ELR (cell line): ENCODE measurements at places on chromosomes 16 and 17.

DNA sequence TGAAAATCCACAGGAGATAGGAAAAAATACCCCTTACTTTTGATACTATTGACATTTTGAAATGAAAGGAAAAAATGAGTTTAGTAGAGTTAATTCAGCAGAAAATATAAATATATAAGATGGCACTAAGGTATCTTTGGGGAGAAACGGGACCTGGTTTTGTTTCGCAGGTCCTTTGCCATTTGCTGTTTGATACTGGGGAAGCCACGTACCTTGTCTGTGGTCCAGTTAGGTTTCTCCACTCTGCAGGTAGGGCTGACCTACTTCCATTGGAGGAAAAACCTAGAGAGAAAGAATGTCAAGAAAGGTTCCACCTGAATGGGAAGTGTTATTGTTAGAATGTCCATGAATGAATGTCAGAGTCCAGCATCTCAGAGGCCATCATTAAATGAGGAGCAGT lies 48.1 kb downstream of the HLF start:
- DNase-seq: no peak

GRCh38 chr17:35801583-35802224 lies 6.3 kb upstream of the MMP28 start:
- DNase-seq: no peak

DNA sequence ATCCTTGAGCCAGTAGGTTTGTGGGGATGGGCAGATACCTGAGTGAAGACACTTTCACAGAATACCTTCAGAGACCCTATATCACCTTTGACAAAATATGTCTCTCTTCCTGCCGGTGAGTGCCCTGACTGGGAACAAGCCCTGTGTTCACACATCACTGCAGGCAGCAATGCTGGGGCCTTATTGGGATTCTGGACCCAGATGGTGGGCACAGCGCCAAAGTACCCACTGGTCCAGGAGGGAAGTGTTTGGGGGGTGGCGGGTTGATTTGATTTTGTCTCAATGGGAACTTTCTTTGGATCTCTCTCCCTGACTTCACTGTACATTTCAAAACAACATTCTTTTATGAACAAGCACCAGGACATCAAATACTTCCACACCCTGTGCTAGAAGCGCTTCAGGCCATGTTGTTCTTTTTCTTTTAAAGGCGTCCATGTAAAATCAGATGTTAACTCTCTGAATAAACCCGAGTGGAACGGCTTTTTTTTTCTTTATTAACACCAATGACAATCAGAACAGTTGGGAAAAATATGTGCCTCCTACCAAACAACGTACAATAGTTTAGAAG lies 62.4 kb upstream of the AKTIP start:
- DNase-seq: no peak

DNA sequence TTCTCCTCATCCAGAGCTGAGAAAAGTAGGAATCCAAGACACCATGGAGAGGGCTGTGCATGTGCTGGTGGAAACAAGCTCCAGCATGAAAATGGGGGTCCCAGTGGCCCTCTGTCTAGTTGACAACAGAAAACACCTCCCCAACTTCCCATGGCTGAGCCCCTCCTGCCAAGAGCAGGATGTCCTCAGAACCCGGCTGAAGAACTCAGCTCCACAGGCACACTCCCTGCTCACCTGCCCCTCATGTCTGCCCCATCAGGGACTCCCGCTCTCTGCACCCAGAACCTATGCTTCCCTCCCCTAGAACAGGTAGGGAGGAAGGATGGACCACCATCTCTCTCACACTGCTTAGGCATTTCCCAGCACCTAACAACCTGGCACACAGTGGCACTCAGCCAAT lies 167.2 kb downstream of the C16orf78 start:
- DNase-seq: no peak

DNA sequence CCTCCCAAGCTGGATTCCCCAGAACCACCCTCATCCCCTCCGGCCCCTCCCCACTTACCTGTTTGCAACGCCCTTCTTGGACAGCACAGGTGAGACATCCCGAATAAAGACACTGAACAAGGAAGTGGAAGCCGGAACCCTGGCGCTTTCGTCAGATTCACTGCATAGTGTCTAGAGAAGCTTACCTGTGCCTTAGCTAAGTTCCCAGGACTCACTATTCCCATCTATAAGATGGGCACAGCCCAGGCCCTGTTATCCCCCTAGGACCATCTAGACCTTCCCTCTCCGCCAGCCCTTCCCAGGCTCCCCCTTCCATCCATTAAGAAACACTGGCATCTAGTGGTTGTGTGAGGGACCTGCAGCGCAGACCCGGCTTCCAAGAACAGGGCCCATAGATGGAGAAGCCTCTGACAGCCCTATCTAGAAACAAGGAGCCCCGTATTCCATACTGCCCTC lies 26.9 kb upstream of the RPL38 start:
- peak; percentile 71 for DNase-seq

DNA sequence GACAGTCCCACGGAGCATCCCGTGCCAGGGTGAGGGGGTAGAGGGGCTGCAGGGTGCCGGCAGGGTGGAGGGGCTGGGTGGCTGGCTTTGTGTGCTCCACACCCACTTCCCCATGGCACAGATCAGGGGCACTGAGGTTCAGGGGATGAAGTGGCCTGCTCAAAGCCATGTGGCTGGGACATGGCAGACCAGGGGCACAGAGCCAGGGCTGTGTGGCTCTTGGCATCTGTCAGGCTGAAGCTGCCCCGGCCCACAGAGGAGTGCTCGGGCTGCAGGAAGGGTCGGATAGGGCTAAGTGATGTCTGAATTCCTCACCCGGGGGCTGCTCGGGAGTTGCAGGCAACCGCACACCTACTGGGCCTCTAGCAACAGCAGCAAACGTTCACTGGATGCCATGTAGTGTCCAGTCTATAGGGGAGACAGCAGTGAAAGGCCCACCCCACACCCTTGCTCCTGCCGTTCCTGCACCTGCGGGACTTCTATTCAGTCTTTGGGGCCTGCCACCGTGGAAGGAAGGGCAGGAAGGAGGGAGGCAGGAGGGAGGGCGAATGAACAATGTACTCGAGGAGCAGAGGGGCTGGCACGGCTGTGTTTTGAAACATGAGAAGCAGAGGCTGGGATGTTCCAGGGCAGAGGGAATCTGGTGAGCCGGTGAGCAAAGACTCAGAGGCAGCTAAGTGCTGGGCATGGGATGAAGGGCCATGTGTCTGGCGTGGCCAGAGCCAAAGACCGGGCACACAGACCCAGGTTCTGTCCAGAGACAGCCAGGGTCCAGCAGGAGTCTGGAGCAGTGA lies 15.1 kb downstream of the SLC5A10 start:
- no peak for DNase-seq

- peak; percentile 72 for DNase-seq
Observed at GRCh38 chr16:46947900-46948547, 25.4 kb downstream of the DNAJA2 start.

DNA sequence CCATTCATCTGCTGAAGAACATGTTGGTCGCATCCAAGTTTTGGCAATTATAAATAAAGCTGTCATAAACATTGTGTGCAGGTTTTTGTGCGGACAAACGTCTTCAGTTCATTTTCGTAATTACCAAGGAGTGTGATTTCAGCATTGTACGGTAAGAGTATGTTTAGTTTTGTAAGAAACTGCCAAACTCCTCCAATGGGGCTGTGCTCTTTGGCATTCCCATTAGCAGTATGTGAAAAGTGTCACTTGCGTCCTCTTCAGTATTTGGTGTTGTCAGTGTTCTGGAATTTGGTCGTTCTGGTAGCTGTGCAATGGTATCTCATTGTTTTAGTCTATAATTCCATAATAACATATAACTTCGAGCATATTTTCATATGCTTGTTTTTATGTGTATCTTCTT lies 120.9 kb downstream of the BCAS3 start:
- DNase-seq: no peak
